ENCODE measurements at places on chromosomes 1 and 21.

DNA sequence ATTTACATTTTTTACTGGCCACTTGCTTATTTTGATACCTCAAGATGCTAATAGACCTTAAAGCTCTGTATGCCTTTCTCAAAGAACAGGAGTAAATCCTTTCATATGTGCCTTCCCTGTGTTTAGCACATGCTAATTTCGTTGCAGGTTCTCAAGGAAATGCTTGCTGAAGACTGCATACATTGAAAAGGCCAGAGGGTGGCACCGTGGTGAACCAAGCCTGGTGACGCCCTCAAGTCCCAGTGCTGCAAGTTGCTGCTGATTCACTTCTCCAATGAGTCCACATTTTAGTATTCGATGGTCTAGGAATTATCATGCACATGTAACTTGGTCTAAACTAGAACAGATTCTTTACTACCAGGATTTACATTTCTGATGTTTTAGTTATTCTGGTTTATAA is 94.1 kb downstream of the CLDN17 start:
- DNase-seq: peak; percentile 5

DNA sequence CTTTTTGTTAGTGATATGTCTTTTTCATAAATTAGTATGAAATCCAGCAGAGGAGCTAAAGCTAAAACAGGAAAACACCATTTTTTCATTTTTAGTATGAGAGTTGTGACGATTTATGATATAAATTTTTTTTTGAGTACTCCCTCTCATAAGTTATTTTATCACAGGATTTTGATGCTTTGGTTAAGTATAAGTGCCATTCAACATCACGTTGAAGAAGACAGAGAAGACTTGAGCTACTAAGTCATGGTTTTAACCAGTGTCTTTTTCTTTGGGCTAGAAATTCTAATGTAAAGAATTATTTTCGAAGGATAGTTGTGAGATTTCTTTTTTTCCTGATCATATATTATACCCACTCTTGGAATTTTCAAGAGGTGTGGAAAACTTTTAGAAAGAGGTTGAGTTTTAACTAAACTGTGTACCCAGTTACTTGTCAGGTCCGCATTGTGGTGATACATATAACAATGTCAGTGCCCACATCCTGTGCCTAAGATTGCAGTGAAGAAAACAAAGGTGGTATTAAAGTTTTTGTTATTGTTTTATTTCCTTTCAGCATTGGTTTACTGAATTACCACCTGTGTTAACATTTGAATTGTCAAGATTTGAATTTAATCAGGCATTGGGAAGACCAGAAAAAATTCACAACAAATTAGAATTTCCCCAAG is 93.8 kb downstream of the USP25 start:
- no peak for DNase-seq

- no peak for DNase-seq
Measured at GRCh38 chr1:238191170-238191569, 300.4 kb upstream of the ZP4 start.

- DNase-seq: no peak
Measured at GRCh38 chr21:18147678-18148077, 97.0 kb upstream of the CHODL start.

GRCh38 chr21:14900611-14901010 is 164.2 kb downstream of the NRIP1 start:
- DNase-seq: no peak

GRCh38 chr1:48858200-48858920 is 81.7 kb upstream of the BEND5 start:
- no peak for DNase-seq

GRCh38 chr1:154729031-154729442 is 121.1 kb upstream of the ADAR start:
- DNase-seq: no peak

DNA sequence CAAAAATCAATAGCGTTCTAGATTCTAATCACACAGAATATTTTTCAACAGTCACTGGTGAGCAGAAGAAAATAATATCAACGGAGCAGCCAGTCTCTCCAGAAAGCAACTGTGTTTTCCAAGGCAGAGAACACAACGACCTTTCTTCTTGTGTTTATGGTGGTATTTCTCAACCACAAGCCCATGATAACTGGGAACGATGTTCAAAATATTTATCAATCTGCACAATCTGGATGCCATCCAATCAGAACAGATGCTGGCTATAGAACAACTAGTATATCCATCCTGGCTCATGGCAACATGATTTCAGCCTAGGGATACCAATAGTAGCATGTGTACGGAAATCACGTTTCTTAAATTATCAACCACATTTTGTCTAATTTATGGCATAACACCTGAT is 162.7 kb upstream of the RUNX1 start:
- no peak for DNase-seq

DNA sequence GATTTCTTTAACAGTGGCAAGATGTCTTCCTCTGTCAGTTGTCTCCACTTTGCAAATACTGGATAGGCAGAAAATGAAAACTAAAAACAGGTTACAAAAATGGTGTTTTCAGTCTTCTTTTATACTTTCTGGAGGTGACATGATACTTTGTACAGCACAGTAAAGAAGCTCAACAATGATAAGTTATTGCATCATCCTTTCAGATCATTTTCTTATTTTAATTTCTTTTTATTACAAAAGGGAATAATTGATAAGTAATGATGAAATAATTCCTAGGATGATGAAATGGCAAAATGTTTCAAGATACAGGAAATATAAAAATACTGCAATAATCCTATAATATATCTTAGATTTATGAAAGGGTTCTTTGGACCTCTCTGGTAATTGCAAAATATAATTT is 16.5 kb downstream of the GORAB start:
- DNase-seq: no peak

DNA sequence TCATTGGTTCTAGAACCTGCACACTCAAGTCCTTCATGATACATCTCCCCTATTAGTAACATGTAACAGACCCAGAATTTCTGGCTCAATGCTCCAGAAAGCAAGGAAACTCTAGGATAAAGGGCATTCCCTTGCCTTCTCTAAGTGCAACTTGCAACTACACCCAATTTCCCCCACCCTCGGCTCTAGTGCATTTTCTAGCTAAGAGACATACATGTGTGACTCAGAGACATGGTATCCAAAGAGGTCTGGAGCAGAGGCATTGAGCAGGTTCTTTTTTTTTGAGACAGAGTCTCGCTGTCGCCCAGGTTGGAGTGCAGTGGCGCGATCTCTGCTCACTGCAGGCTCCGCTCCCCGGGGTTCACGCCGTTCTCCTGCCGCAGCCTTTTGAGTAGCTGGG is 132.9 kb downstream of the ZC3H11B start:
- DNase-seq: no peak

DNA sequence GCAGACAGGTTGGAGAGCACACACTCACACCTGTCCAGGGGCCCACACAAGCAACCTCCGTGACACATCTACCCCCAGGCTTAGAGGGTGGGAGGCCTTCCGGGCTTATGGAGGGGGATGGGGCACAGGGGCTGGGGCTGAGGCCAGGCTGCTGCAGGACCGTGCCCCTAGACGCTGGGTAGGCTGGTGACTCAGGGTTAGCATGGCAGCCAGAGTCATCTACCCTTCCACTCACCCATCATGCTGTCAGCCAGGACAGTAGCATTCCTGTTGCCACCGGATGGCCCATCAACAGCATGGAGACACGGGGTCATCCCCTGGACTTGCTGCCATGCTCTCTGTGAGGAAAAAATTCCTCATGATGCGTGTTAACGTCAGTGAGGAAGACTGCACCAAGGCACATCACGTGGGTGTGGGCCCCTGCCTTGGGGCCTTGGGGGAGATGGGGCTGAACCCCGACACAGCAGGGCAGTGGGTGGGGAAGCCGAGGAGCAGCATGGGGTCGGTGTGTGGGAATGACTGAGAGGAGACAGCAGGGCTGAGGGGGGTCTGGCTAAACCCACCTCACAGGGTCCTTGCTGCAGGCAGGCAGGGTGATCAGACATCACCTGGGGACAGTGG is 52.8 kb downstream of the WNT9A start:
- DNase-seq: no peak

- DNase-seq: no peak
Measured at GRCh38 chr1:27689423-27690173, 17.6 kb upstream of the IFI6 start.

- DNase-seq: no peak
Measured at GRCh38 chr1:25917996-25918395, 11.8 kb upstream of the STMN1 start.

GRCh38 chr1:184428604-184429003 is 41.8 kb downstream of the C1orf21 start:
- DNase-seq: no peak

- DNase-seq: no peak
Measured at GRCh38 chr1:64060611-64061302, 142.7 kb upstream of the UBE2U start.

DNA sequence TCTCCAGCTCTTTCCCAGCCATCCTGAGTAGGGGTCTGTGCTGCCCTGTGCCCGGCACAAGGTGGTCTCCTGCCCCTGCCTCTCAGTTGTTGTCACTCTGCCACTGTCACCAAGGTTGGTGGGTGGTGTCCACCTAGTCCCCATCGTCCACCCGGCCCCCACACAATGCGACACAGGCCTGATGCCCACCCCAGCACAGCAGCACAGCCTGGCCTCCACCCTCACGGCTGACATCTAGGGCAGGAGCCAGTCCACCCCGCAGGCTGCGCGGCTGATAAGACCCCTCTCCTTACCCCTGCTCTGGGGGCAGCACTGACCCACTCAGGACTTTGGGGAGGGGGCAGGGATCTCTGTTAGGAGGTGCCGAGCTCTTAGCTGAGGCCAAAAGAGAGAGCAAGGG is 198.3 kb downstream of the LIPI start:
- no peak for DNase-seq

DNA sequence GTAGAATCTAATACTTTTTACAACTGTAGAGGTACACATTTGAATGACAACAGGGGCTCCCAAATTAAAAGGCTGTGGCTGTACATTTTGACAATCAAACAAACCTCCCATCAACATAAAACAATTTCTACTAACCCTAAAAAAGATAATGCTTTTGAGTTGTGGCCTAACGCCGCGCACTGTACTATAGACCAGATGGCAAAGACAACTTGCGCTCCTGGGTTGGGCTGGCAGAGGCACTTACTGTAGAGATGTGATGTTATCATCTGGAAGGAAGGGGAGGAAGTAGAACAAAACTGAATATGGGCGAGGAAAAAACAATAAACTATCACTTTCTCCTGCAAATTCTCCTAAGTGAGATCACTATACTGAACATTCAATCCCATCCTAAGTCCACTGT is 26.1 kb downstream of the SPRTN start:
- DNase-seq: no peak

DNA sequence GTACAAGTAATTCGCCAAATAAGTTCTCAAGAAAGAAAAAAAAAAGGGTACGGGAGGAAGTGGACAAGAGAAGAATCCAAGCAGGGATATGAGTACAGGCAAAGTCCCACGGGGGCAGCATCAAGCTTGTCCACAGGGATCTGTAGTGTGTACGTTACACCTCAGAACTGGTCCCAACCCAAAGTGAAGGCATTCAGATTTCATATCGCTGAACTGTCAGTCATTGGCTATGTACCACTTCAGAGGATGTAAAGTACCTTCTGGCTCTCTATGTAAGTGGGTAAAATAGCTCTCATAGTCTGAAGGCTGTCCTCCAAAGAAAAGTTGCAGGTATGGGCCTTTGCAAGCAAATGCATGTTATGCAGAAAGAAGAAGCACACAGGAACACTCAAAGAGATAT is 8.1 kb upstream of the CLCA4 start:
- DNase-seq: no peak

DNA sequence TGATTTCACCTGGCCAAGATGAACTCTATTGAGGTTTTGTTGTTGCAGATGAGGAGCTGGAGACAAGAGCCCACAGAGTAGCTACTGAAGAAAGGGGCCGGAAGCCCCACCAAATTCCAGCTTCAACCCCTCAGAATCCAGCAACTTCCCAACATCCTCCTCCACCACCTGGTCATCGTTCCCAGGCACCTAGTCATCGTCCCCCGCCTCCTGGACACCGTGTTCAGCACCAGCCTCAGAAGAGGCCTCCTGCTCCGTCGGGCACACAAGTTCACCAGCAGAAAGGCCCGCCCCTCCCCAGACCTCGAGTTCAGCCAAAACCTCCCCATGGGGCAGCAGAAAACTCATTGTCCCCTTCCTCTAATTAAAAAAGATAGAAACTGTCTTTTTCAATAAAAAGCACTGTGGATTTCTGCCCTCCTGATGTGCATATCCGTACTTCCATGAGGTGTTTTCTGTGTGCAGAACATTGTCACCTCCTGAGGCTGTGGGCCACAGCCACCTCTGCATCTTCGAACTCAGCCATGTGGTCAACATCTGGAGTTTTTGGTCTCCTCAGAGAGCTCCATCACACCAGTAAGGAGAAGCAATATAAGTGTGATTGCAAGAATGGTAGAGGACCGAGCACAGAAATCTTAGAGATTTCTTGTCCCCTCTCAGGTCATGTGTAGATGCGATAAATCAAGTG is 14.3 kb downstream of the CD2 start:
- DNase-seq: no peak

- peak; percentile 75 for DNase-seq
Measured at GRCh38 chr1:150281221-150281757, 1.1 kb upstream of the CIART start.

DNA sequence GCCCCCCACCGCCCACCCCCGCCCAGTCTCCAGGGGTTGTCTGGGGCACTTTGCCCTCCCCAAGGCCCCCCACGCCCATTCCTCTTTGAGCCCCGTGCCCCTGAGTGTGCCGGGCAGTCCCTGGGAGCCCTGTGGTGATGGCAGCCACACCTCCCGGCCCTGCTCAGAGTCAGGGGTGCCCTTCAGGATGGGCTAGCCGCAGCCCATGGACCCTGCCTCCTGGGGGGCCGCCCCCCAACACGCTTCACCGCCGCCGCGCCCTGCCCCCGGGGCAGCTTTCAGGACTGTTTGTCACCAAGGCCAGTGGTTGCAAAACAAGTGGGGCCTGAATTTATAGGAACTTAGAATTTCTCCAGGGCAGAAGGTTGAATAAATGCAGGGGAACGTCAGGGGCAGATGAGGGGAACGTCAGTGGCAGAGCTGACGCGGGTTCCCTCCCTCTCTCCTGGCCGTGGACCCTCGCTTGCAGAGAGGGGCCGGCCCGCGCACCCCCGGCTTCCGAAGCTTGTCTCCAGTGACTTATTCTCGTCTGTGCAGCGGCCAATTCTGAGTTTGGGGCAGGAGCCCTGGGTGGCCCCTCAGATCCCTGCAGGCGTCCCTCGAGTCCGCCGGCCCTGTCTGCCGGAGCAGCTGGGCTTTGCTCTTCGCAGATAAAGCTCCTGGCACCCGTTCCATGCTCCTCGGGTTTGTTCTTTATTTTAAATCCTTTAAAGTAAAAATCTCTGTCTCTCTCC is 41.2 kb upstream of the ADARB1 start:
- no peak for DNase-seq

Measured in KBM-7 (cell line).